ENCODE measurements at places on chromosomes 2 and 18. TPM values are rescaled to one million over a fixed set of nuclear protein-coding genes. Genes with fewer than 3 reads are reported as not detected.

The AMER3 gene
- total RNA-seq = not detected

The NT5DC4 gene
- not detected for total RNA-seq

The CDKL4 gene
- 1.1 TPM for total RNA-seq

The GPR55 gene
- total RNA-seq = not detected

- DNase-seq = no peak
Measured at GRCh38 chr2:16169381-16169960, 229.1 kb downstream of the MYCN start.

DNA sequence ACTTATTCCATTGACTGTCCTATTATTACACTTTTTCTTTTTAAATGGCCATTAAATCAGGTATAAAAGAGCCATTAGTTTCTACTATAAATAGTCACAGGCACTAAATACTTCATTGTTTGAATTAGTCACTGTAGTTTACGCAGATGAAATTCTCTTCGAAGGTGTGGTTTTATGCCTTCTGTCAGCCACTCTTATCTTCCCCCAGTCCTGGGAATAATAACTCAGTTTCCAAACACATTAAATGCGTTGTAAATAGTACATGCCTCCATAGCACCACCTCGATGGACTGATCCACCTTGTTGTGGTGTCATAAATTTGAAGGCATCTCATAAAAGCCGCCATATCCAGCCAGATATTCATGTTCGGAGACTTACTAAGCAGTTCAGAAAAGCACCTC is 72.1 kb upstream of the PARD3B start:
- no peak for DNase-seq

GRCh38 chr18:28176948-28177827 is at the start of gene CDH2:
CDH2 (minus strand) TSS chr18:28177130; CDS start chr18:28177022, 108 bp downstream.
- DNase-seq = peak; percentile 34

DNA sequence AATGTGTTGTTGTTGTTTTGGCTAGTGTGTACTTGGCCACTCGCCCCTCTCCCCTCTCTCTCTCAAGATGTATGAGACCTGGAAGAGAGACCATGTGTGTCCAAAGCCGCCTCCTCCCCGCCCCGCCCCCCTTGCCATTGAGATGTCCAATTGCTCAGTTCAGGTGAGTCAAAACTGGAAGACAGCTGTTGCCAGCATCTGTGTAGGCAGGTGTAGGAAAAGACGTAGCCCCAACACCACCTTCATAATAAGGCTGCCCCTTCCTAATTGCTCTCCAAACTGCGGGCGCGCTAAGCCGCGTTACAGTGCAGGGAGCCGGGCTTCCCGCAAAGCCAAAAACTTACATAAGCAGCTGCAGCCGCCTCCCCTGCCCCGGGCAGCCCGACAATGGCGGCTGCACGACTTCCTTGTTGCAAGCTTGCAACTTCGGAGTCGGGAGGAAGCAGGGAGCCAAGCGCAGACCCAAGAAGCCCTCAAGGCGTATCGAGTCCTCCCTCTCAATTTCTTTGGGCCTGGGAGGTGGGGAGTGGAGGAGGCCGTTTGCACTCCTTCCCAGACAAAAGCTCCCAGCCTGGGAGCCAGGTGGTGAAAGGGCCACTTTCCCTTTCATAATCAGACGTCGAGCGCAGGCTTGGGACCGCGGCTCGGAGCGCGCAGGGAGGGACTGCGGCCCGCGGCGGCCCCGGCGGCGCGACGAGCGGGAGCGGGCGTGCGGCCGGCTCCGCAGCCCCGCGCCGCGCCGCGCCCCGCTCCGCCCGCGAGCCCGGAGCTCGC is 882 bp downstream of the ZBTB14 start:
- peak; percentile 80 for DNase-seq

GRCh38 chr2:158750458-158751125 is 44.5 kb upstream of the DAPL1 start:
- no peak for DNase-seq

DNA sequence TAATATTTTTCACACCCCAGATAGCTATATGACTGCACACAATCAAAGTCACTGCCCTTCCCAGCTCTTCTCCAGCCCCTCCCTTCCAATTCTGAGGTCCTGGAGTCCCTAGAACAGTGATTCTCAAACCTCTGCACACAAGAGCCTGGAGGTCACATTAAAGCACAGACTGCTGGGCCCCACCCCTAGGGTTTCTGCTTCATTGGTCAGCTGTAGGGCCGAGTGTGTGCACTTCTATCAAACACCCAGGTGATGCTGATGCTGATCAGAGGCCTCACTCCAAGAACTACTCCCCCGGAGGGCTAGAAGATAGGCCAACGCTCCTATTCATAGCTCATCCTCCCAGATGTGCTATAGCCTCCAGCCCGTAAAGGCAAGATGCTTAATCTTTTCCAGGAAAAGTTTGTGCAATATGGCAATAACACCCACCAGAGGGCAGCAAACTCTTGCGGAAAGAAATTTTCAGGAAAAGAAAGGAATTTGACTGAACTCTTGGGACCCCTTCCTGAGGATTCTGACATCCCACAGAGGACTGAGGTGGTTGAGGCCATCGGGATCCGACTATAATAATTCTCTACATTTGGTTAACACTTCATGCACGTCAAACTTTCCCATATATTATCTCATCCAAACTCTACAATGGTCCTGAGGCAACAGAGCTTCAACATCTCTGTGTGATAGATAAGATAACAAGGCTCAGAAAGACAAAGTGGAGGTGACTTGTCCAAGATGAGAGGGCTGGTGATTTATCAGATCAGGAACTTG is 194.2 kb upstream of the PKDCC start:
- DNase-seq = peak; percentile 41

- peak; percentile 52 for DNase-seq
Measured at GRCh38 chr2:53969968-53970723, 647 bp downstream of the PSME4 start.

DNA sequence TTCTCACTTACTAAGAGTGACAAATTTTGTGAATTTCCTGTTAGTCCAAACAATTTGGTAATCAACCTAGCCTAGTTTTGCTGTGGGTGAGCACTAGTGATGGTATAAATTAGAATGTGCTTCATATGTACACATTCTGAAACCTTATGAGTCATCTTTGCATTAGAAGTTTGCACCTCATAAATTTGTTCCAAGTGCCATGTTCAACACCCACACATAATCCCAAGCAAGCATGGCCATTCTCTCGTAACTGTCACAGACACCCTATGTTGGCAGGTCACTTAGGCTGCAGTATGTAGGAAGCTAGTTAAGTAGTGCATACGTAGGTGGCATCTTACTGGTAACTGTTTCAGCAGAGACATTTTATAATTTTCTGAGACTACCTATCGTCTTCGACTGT is 46.9 kb downstream of the NAB1 start:
- DNase-seq = no peak

All from thyroid gland (tissue), 4 donors.